ENCODE measurements at places on chromosomes 11 and 22. TPM values are rescaled to one million over a fixed set of nuclear protein-coding genes. Genes with fewer than 3 reads are reported as not detected.

DNA sequence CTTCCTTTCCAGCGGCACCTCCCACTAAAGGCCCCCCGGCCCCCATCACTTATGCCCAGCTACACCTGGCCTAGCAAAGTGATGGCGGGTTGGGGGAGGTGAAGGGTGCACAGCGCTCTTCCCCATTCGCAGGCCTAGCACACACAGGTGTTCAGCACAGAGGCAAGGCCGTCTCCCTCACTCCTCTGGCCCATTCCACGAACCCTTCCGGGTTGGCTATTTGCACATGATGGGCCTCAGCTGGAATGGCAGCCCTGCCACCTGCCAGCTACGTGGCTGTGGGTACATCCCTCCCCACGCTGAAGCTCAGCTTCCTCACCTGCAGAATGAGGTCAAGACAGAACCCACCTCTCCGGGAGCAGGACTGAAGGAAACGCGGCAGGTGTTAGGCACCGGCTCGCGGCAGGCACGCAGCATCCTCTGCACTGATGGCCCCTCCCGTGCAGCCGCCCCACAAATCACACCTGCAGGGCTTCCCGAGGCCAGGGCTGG is 4.8 kb downstream of the KIAA0930 start:
- no peak for DNase-seq

DNA sequence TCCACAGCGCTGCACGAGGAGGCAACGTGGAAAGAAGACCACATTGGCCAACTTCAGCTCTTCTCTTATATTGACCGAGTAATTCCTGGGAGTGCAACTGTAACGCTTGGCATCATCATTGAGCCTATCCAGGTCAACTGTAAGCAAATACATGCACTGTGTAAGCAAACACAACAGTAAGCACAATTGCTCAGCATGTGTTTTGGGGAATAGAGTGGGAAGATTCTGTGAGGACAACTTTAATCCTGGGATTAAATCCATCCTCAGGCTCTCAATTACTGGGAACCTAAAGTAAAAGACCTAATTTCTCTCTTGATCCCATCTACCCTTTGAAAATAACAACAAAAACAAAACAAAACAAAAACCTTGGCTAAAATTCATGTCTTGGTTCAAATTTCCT is 109.5 kb upstream of the DDI1 start:
- no peak for DNase-seq

DNA sequence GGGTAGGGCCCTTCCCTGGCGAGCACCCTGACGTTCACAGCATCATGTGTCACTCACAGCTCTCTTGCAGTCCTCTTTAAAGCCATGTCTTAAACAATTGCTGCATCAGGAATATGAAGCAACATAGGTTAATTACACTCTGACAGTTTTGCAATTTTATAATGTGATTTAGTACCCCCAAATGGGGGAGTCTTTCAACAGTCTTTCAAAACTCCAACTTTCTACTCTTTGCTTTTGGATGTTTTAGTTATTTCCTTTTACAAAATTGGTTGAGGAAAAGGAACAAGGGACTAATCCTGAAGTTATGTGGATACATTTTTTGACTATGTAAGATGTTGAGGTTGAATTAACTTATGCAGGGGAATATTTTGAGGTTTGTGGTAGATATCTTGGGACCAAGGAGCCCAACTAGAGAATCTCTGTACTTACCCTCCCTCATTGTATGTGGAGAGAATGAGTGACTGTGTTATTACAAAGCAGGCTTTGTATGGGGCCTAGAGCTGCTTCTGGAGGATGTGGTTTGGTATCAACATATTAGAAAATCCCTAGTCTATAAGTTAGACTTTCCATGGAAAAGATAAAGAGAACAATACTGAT is at the start of gene MMP8:
Gene MMP8 (minus strand): TSS at position 51 of the 597 bp plus-strand sequence. CDS start 99 bp downstream, outside the sequence.
- DNase-seq: no peak

GRCh38 chr11:76683161-76684095 is 12.9 kb upstream of the LRRC32 start:
- DNase-seq: no peak

DNA sequence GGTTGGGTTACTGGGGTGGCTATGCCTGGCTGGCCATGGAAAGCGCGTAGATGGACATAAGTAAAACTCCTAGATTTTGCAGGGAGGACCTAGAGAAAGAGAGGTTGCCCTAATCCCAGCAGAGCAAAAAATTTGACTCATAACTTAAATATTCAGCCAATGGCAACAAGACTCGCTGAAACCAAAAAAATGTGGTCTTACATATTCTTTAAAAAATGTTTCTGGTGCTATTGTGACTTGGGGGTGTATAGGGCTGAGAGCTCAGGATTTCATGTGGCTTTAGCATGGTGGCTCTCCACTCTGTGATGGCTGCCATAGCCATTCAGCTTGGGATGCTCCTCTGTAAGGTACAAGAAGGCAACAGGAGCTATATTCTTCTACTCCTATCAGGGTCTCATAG is 27.2 kb upstream of the PDGFD start:
- no peak for DNase-seq

DNA sequence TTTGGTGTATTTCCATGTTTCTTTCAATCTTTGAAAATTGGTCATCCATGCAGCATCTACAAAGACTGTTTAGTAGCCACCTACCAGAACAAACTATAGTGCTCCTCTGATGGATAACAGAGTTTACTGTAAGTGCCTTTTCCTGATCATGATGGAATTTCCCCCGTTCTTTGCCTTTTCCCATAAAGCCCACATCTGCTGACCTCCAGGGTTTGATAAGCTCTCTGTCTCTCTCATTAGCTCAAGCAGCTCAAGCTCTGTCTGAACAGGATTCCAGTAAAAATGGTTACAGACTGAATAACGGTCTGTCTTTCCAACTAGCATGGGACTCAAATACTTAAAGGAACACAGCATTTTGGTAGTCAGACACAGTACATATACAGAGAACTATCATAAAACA is 308.4 kb upstream of the SORL1-AS1 start:
- DNase-seq: no peak

GPR152 gene
- total RNA-seq: not detected

SYCE3 gene
- total RNA-seq: not detected

ADAMTS15 gene
- 20.0 TPM for total RNA-seq

DUSP8 gene
- total RNA-seq: 1.8 TPM
